Suprapubic skin (tissue), 4 donors: ENCODE measurements at places on chromosomes 7 and 10.

DNA sequence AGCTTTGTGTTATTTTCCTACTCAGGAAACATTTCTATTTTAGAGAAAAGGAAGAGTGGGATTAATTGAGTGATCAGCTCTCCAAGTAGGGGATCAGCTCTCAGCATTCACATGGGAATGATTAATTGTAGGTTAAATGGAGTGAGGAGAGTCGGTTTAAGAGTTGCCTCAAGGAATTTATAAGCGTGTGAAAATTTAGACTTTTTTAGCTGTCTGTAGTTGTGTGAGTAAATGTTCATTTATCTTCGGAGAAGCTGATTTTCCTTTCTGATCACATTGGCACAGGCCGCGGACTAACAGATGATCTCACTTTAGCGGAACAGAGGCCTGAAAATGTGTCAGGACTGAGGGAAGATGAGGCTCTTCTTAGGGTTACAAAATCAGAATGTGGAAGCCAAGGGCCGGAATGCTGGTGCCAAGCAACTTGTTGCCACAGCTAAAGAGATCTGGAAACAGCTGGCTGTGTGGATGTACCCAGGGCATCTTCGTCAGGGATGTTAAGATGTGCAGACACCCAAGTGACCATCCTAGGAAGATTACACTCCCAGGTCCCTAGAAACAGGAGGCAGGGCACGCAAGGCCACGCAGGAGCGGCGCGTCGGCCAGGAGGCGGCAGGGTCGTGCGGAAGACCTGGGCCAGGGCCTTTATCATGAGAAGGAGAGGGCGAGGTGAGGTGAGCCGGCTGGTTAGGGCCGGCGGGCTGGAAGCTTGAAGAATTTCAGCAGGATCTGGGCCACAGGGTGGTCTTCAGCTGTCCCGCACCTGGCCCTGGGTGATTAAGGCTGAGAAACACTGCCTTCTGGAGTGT lies 35.1 kb upstream of the TTYH3 start:
- no peak overlapping the region for H3K4me3 ChIP-seq
- H3K36me3 ChIP-seq = peaks cover 81% of the 10 kb centered on the region
- no peaks in the 10 kb centered on the region for H3K27me3 ChIP-seq
- no peaks in the 10 kb centered on the region for H3K4me1 ChIP-seq
- no peak overlapping the region for H3K27ac ChIP-seq

DNA sequence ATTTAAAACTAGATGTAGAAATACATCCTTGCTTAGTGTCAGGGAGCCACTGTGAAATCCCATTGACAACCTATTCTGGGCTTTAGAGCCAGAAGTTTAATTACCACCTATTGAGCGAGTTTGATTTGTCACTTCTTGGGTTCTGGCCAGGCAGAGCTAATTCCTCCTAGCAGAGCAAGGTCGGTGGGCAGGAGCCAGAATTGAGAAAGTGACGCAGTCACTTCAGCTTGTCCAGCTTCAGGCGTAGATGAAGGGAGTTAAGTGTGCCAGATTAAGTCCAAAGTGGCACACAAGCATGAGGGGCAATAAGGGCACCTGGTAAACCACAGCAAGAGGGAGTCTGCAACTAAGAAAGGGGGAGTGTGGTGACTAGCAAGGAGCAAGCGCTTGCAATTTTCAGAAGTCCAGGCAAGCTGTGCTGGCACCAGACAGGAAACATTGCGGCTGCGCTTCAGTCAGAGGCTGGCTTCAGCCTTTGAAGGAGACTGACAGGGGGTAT lies 119.4 kb downstream of the ST7 start:
- no peaks in the 10 kb centered on the region for H3K36me3 ChIP-seq
- no peak overlapping the region for H3K4me3 ChIP-seq
- peak overlapping the region; percentile 30 for H3K27ac ChIP-seq
- no peak for DNase-seq
- peaks cover 28% of the 10 kb centered on the region for H3K4me1 ChIP-seq

GRCh38 chr10:130036296-130037065 lies 72.4 kb upstream of the EBF3 start:
- no peak overlapping the region for H3K27ac ChIP-seq
- no peaks in the 10 kb centered on the region for H3K36me3 ChIP-seq
- H3K4me1 ChIP-seq = no peaks in the 10 kb centered on the region
- H3K27me3 ChIP-seq = no peaks in the 10 kb centered on the region
- H3K4me3 ChIP-seq = no peak overlapping the region
- DNase-seq = no peak

GRCh38 chr7:153675131-153675530 lies 377.1 kb upstream of the DPP6 start:
- H3K4me3 ChIP-seq = no peak overlapping the region
- no peaks in the 10 kb centered on the region for H3K36me3 ChIP-seq
- no peaks in the 10 kb centered on the region for H3K27me3 ChIP-seq
